ENCODE measurements at places on chromosomes 7 and 10. TPM values are rescaled to one million over a fixed set of nuclear protein-coding genes. Genes with fewer than 3 reads are reported as not detected.

Gene CDK14
- total RNA-seq: 26.3 TPM

Gene NME8
- total RNA-seq: not detected

Gene CRYGN
- not detected for total RNA-seq

Gene NOS3
- total RNA-seq: 19.4 TPM

Gene AOAH
- 1.9 TPM for total RNA-seq

Gene LIPF
- total RNA-seq: not detected

Gene GHRHR
- not detected for total RNA-seq

Gene MBL2
- total RNA-seq: not detected

Gene MCM10
- total RNA-seq: 0.62 TPM

Gene RASSF4
- total RNA-seq: 91.5 TPM

Gene TRIM50
- total RNA-seq: 0.32 TPM

Gene COMTD1
- 32.3 TPM for total RNA-seq

Gene MEIG1
- not detected for total RNA-seq

Gene DPYSL4
- total RNA-seq: 24.9 TPM

Gene OR2A42
- total RNA-seq: not detected

Gene ASZ1
- not detected for total RNA-seq

Gene KLLN
- 0.27 TPM for total RNA-seq

Gene TRPV6
- not detected for total RNA-seq

Gene EPO
- total RNA-seq: not detected

Gene RBP3
- total RNA-seq: not detected

Gene BEND7
- 18.6 TPM for total RNA-seq

Gene COL13A1
- 1.0 TPM for total RNA-seq

Gene DNAJC12
- total RNA-seq: 7.1 TPM

Gene GBX1
- 2.4 TPM for total RNA-seq

Gene ZNF727
- 1.6 TPM for total RNA-seq

Gene C10orf62
- total RNA-seq: 0.97 TPM

Gene UPK3BL1
- total RNA-seq: 8.4 TPM

Gene CDK1
- total RNA-seq: 4.1 TPM

Gene MKRN1
- 99.0 TPM for total RNA-seq

Gene SYT15B
- total RNA-seq: 0.62 TPM

Gene EVX1
- total RNA-seq: not detected

Gene EPC1
- total RNA-seq: 18.0 TPM

Gene NAT16
- not detected for total RNA-seq

Gene HOXA2
- 0.14 TPM for total RNA-seq

Gene ITGA8
- total RNA-seq: 1.7 TPM

Gene OR2F2
- not detected for total RNA-seq

Gene MYL10
- not detected for total RNA-seq

Gene OR6B1
- not detected for total RNA-seq

Data from Right ventricle myocardium inferior (tissue), 1 donor.